Stimulated activated naive CD8-positive, alpha-beta T cell treated with anti-CD3 and anti-CD28 coated beads, Interleukin-15, amount 100 ng/mL, for 72 hours (primary cell): ENCODE measurements at places on chromosomes 7 and 10.

DNA sequence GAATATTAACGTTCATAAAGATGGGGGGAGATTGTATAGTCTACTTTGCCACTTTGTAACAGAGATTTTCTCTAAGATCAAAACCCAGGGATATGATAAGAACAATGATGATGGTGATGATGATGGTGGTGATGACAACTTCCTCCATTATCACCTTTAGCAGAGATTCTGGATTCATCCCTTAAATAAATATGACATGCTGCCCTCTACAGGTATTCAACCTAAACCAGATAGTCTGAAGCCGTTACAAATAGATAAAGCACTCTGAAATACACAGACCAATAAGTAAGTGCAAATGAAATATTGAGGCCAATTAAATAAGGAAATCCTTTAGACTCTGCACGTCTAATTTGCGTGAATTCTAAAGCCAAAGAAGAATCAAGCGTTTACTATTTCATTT is 211.5 kb downstream of the CREB5 start:
- no peak for DNase-seq

- DNase-seq = no peak
These were observed 718.2 kb downstream of the LRMDA start for GRCh38 chr10:76149602-76150138.

GRCh38 chr10:6068006-6068405 is 5.8 kb upstream of the IL2RA start:
- no peak for DNase-seq

DNA sequence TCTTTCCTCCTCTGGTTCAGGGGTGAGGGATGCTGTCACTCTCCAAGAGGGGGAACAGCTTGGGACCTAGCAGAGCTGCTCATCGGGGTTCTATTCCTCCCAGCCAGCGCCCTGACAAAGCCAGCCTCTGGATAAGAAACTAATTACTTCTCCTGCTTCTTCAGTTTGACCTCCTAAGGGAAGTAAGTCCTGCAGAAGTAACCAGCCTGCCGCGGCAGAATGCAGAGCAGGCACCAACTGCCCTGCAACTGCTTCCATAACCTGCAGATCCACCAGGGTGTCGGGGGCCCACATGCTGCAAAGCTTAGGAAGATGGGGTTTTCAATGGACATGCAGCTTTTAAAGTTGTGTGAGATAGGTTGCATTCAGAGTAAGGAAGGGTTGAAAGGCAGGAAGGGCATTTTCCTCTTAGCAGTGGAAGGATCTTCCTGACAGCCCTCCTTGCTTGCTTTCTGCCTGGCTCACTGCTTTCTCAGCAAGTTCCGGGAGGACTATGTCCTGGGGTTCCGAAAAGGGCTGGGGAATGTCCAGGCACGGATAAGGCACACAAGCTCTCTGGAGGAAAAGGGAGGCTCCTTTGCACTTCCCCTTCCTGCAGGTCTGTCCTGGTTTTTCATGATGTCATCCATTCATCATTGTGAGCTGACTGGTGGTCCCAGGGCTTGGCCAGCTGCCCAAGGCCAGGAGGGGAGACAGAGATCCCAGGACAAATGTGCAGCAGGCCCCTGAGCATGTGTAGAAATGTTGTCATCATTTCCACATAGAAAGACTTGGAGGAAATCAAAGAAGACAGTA is 24.3 kb upstream of the CALU start:
- no peak for DNase-seq

- DNase-seq = no peak
These were observed 8.9 kb upstream of the EEPD1 start for GRCh38 chr7:36144189-36144588.

DNA sequence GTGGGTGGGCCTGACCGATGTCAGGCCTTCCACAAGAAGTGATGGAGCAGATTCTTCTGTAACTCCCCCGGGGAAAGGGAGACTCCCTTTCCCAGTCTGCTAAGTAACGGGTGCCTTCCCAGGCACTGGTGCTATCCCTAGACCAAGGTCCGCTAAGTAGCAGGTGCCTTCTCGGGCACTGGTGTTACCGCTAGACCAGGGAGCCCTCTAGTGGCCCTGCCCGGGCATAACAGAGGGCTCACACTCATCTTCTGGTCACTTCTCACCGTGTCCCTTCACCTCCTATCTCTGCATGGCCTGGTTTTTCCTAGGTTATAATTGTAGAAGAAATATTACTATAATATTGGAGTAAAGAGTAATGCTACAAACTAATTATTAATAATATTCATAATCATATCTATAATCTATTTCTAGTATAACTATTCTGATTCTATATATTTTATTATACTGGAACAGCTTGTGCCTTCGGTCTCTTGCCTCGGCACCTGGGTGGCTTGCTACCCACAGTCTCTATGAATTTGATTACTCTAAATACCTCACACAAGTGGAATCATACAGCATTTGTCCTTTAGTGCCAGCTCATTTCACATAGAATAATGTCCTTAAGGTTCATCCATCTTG is 1378.7 kb downstream of the XPNPEP1 start:
- DNase-seq = peak; percentile 33

- no peak for DNase-seq
These were observed 147.6 kb upstream of the SHH start for GRCh38 chr7:155959894-155960293.

- no peak for DNase-seq
These were observed 135.7 kb upstream of the RNF32 start for GRCh38 chr7:156504687-156505545.

GRCh38 chr10:79322616-79323543 is 24.4 kb upstream of the PPIF start:
- DNase-seq = peak; percentile 83

DNA sequence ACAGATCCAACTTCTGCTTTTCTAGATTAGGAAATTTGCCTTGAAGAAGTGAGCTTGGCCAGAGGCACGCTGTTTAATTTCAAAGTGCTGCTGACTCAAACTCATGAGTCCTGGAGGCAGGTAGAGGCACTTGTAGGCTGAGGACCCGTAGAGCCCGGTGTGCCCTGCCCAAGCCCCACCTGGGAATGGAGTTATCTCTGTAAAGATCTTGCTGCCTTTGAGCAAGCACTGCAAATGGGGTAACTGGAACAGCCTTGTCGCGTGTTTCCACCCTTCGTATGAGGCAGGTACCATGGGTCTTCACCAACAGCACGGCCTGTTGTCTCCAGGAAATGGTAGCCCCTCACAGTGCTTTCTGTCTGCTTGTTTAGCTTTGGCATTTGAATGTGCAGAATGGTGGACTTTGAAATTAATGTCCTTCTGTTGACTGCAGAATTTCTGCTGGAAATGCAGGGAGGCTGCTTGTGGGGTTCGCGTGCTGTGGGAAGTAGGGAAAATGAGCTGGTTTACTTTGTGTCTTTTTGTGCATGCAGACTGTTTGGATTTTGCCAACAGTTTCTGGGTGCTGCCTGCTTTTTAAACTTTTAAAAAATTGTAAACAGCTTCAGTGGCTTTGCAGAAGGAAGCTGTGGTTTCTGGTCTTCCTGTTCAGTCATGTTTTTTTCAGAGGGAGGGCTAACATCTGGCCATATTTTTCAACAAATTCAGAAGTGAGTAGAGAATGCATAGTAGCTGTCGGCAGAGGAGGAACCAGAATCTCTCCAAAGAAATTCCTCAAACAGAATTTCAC is 27.2 kb downstream of the CCM2 start:
- peak; percentile 27 for DNase-seq

GRCh38 chr7:14389181-14389591 is 399.7 kb upstream of the ETV1 start:
- no peak for DNase-seq

GRCh38 chr10:17655567-17656146 is 11.7 kb downstream of the STAM start:
- DNase-seq = no peak

- no peak for DNase-seq
These were observed 276.9 kb downstream of the BAMBI start for GRCh38 chr10:28954211-28954610.

DNA sequence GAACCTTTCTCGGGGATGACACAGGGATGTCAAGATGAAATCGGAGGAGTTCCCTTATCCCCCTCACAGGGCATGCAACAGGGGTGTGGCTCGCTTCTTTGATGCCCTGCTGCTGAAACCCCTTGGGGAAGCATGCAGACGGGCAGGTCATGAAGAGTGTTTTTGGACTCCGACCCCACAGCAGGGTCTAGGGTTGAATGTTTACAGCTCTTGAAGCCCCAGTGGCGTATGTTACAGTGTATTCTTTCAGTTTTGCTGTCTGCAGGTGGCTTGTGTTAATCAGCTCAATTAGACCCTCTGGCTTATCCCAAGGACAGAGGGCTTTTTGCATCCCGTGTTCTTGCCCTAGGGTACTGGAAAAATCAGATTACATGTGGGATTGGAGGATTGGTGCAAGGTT is 446.5 kb downstream of the LRMDA start:
- no peak for DNase-seq

DNA sequence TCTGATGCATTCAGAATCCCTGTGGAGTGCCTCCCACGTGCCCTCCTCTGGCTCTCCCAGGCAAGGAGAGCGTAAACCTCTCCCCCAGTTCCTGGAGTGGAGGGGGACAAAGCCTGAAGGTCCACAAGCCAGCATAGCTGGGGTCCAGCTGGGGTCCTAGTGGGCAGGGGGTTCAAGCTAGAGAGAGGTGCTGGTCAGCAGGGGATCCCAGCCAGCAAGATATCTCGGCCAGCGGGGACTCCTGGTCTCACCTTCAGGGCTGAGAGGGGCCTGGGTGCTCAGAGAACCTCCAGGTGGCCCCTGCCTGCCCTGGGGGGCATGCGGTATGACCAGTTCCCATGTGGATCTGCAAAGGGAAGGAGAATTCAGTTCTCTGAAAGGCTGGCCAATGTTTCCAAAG is 413.7 kb downstream of the TCERG1L start:
- no peak for DNase-seq

DNA sequence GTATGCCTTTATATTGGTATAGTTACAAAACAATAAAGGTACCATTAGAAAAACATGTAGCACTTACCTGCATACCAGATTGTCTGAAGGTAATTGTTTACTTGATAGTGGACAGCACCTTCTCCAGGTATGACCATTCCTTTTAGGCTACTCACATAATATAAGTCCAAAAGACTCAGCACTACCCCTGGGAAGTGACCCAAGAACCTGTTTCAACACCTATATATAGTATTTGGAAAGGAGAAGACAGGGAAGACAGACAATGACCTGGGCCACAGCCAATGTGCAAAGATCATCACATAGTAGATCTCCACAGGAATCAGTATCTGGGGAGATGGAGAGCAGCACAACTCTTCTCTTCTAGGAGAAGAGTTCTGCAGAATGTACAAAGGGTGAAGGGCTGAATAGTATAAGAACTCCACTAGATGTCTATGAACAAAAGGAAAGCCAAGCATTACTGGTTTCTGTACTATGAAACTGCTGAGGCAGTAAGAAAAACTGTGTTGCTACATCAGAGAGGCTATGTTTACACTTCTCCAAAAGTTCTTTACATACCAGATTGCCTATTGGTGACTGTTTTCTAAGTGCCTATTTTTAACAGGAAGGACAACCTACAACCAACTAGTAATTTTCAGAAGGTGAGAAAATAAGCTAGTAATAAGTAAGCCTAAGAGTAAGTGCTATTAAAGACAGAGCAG is 159.2 kb downstream of the BTAF1 start:
- DNase-seq = no peak

DNA sequence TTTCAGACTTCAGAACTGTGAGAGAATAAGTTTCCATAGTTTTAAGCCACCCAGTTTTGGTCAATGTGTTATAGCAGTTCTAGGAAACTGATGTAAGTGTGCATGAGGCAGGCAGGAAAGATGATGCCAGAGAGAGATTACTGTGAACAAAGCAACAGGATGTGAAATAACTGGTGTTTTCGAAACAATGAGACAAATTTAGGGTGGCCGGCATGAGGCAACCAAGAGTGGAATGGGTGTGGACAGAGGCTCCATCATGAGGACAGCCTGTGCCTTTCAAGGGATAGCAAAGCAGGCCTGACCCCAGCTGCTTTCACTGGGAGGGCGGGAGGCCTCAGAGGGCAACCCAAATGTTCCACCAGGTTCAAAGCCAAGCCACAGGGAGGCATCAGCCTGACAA is 67.3 kb upstream of the UCN3 start:
- DNase-seq = peak; percentile 68

DNA sequence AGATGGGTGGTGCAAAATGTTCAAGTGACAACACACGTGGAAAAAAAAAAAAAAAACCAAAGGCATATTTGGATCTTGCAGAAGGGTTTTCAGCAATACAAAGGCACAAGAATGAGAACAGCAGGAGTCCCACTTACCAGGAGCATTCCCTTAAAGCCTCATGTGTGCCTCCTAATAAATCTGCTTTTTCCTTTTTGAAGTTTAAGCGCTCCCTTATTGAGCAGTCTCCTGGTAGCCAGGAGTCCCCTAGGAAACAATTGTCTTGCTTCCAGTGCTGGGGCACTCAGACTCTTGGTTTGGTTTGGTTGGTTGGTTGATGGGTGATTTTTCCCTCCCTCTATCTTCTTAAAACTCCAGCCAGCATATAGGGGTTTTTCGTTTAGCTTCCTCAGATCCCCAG is 321.8 kb upstream of the NFE2L3 start:
- DNase-seq = no peak

GRCh38 chr7:18366394-18366793 is 129.2 kb upstream of the HDAC9 start:
- DNase-seq = no peak
